ENCODE measurements at places on chromosomes 6 and 20.

GRCh38 chr6:834866-835265 lies 141.9 kb upstream of the EXOC2 start:
- DNase-seq = no peak

DNA sequence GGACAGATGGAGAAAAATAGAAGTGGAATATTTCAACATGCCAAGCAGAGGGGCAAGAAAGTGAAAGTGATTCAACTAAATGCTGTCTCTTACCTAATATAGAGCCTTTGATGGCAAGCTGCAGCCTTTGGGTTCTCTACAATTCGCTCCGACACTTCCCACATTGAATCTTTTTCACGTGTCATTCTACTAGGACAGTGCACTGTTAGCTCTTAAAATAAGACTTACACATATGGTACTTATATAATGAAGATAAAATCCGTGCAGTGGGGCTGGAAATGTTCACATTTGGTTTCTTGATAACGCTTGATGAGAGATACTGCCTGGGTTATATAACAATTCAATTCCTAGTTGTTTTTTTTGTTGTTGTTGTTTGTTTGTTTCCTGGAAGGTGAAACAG lies 502.4 kb downstream of the LMBRD1 start:
- DNase-seq = no peak

- no peak for DNase-seq
These were observed 34.3 kb downstream of the SDHAF4 start for GRCh38 chr6:70601014-70601413.

DNA sequence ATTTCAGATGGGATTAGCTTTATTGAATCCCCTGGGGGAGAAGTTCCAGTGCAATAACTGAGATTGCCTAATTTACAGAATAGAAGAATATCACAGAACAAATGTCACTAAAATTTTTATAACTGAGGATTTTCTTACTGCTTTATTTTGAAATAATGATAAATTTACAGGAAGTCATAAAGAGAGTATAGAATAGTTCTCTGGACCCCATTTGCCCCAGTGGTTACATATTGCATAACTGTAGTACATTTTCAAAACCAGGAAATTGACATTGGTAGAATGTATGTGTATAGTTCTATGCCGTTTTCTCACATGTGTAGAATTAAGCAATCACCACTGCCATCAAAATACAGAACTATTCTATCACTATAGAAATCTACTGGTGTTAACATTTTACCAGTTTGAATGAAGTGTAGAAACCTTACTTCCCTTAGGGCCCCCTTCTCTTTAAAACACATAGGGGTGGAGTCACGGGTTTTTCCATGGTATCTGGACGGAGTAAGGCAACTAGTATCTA lies 18.3 kb downstream of the KIF6 start:
- no peak for DNase-seq

DNA sequence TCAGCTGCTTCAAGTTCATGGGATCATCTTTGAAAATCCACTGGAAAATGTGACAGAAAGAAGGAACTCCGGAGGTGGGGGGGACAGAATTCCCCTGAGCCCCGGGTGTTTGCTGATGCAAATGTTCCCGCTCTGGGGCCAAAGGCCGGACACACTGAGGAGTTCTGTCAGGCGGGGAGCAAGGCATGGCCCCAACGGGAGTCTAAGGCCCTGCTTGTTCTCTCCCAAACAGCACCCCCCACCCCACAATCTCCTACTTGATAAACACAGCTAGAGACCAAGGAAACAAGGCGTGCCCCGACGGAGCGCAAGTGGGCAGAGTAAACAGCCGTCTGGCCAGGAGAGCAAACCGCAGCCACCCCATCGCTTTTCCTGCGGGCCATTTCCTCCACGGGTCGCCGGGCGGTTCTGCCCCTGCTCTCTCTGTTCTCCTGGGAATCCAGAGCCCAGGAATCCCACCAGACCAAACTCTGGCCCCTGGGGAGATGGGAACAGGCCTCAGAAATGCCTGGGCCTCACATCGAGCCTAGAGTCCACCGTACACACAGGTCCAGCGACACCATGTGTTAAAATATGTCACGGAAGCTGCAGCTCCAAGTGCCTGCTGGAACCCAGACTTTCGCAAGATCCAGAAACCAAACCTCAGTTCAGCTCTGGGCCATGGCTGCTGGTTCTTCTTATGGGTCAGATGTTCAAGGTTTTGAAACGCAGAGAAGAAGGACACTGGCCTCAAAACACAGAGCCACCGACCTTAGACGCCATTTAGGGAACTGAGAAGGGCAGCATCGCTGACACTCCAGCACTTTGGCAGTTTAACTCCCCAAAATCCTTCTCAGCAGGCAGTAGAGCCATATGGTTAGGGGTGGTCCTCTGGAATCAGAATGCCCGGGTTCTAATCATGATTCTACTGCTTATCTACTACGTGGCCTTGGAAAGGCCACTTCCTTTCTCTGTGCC lies 104.2 kb downstream of the PREX1 start:
- DNase-seq = no peak

GRCh38 chr6:38152620-38153019 lies 333.1 kb downstream of the ZFAND3 start:
- DNase-seq = no peak

- no peak for DNase-seq
These were observed 100.6 kb downstream of the DCDC2 start for GRCh38 chr6:24257282-24257681.

DNA sequence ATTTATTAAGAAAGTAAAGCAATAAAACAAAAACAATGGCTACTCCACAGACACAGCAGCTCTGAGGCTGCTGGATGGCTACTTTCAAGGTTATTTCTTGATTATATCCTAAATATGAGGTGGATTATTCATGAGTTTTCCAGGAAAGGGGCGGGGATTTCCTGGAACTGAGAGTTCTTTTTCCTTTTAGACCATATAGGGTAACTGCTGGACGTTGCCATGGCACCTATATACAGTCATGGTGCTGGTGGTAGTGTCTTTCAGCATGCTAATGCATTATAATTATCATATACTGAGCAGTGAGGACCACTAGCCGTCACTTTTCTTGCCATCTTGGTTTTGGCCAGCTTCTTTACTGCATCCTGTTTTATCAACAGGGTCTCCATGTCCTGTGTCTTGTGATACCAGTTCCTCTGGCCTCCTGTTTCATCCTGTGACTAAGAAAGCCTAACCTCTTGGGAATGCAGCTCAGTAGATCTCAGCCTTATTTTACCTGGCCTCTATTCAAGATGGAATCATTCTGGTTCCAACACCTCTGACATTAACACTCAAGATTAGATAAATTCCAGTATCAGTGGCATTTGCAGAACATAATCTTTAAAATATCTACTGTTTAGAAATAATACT lies 32.3 kb upstream of the TRDN start:
- no peak for DNase-seq

- DNase-seq = no peak
These were observed 1.5 kb downstream of the LATS1 start for GRCh38 chr6:149716181-149716963.

- no peak for DNase-seq
These were observed 175.6 kb upstream of the MYLIP start for GRCh38 chr6:15953152-15953880.

DNA sequence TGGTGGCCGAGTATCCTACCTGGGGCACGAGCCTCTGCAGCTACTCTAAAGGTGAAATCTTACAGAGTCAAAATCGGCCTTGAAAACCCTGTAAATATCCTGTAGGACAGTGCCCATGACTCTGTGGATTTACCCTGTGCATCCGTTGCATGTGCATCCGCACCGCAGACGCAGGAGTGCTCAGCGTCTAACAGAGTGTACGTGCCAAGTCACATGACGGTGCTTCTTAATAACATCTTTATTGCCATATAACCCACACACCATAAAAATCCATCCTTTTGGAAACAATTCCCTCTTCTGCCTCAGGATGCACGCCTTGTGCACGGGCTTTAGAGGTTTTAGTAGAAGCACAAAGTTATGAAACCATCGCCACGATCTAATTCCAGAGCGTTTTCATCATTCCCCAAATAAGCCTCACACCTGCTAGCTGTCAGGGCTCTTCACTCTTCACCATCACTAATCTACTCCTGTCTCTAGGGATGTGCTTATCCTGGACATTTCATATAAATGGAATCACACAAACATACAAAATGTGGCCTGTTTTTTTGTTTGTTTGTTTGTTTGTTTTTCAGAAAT lies 384.5 kb upstream of the SULF2 start:
- DNase-seq = no peak

GRCh38 chr6:52975580-52975979 lies 19.5 kb downstream of the GSTA4 start:
- no peak for DNase-seq

DNA sequence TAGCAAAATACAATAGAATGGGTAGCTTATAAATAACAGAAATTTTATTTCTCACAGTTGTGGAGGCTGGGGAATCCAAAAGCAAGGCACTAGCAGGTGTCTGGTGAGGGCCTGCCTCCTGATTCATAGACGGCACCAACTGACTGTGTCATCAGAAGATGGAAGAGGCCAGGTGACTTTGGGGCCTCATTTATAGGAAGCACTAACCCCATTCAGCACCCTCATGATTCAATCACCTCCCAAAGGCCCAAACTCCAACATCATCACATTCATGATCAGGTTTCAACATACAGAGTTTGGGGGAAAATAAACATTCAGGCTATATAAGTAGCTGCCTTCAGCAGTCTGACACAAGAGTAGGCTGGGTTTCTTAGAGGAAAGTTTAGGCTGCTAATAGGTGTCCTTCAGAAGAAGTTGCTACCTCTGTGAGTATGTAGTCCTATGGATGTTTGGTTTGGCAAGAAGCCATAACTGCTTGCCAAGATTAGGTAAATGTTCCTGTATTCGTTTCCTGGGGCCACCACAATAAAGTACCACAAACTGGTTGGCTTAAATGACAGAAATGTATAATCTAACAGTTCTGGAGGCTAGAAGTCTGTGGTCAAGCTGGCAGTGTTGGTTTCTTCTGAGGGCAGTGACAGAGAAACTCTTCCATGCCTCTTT lies 48.8 kb downstream of the NT5E start:
- DNase-seq = no peak

GRCh38 chr6:34159844-34160243 lies 14.0 kb upstream of the GRM4 start:
- DNase-seq = no peak

DNA sequence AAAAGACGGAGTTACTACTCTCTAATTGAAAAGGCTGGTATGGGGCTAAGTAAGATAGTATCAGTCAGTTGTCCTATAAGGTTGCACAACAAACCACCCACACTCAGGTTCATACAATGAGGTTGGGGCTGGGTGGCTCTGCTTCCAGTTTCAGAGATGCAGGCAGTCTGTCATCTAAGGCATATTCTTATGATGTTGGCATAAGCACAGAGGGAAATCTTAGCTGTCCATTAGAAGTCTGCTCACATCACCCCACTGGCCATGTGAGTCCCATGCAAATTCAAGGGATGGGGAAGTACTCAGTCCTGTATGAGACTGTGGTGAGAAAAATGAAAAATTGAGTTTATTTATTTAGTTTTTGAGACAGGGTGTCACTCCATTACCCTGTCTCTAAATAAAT lies 118.6 kb downstream of the LAMP5 start:
- peak; percentile 29 for DNase-seq

- no peak for DNase-seq
These were observed 35.3 kb downstream of the DLL1 start for GRCh38 chr6:170255426-170256125.
